ENCODE measurements at places on chromosomes 11 and 22. TPM values are rescaled to one million over a fixed set of nuclear protein-coding genes. Genes with fewer than 3 reads are reported as not detected.

Gene C11orf97
- not detected for total RNA-seq

Gene BATF2
- 0.34 TPM for total RNA-seq

Gene TESMIN
- 2.4 TPM for total RNA-seq

Gene P2RX3
- total RNA-seq, result not detected

Gene ARHGAP1
- total RNA-seq, result 35.4 TPM

Gene CCDC87
- total RNA-seq, result 0.17 TPM

Gene KCNA4
- not detected for total RNA-seq

Gene ENTHD1
- total RNA-seq, result not detected

Gene RTCB
- total RNA-seq, result 175 TPM

Gene C11orf91
- not detected for total RNA-seq

Gene PKDREJ
- under 0.01 TPM for total RNA-seq

Gene OR5M10
- not detected for total RNA-seq

Gene DSCAML1
- total RNA-seq, result under 0.01 TPM

Gene RELT
- total RNA-seq, result 6.7 TPM

Gene EXPH5
- total RNA-seq, result under 0.01 TPM

Gene NPAT
- 17.5 TPM for total RNA-seq

Gene RAG2
- total RNA-seq, result not detected

Gene C11orf52
- total RNA-seq, result 0.47 TPM

Gene RBMXL2
- total RNA-seq, result not detected

Gene MRGPRE
- not detected for total RNA-seq

Gene CRACR2B
- 27.5 TPM for total RNA-seq

Gene MMP12
- not detected for total RNA-seq

Gene GGTLC3
- total RNA-seq, result not detected

Gene MRGPRF
- total RNA-seq, result 0.05 TPM

Gene IRAG1
- 0.79 TPM for total RNA-seq

Gene FGF19
- not detected for total RNA-seq

Gene GNAZ
- 0.37 TPM for total RNA-seq

Gene RASGRP2
- total RNA-seq, result 2.9 TPM

Gene TMEM109
- total RNA-seq, result 63.6 TPM

Gene OR2D2
- total RNA-seq, result not detected

Gene CALCB
- total RNA-seq, result not detected

Gene DDX6
- total RNA-seq, result 184 TPM

Gene OR5M8
- not detected for total RNA-seq

Gene OLFML1
- not detected for total RNA-seq

Gene MIOX
- not detected for total RNA-seq

Gene RNF141
- total RNA-seq, result 50.1 TPM

Gene XPNPEP3
- 9.6 TPM for total RNA-seq

Gene TEX12
- total RNA-seq, result not detected

Gene ZNF280B
- total RNA-seq, result 0.68 TPM

Gene KRTAP5-4
- not detected for total RNA-seq

Gene P2RX6
- total RNA-seq, result under 0.01 TPM

Gene MEI1
- 2.0 TPM for total RNA-seq

Gene OR10A5
- total RNA-seq, result not detected

Gene CCDC82
- total RNA-seq, result 34.9 TPM

Gene PATE2
- not detected for total RNA-seq

Gene MS4A6E
- not detected for total RNA-seq

Gene B4GALNT4
- 5.6 TPM for total RNA-seq

Gene CD6
- not detected for total RNA-seq

Gene NAALAD2
- 0.33 TPM for total RNA-seq

Gene MRGPRX4
- 0.51 TPM for total RNA-seq

Gene USH1C
- total RNA-seq, result not detected

Gene SMC1B
- not detected for total RNA-seq

Gene CERK
- 87.8 TPM for total RNA-seq

Data from dermis blood vessel endothelial cell (primary cell).